Fibroblast of lung (primary cell): ENCODE measurements at places on chromosomes 11 and 22. TPM values are rescaled to one million over a fixed set of nuclear protein-coding genes. Genes with fewer than 3 reads are reported as not detected.

The P2RY2 gene
- total RNA-seq: under 0.01 and 0.17 TPM in 2 replicates

The CTR9 gene
- 33.9 and 41.5 TPM in 2 replicates for total RNA-seq

The PGA5 gene
- total RNA-seq: 3.3 TPM in 1 of 2 replicates, not detected in the other

The APBB1 gene
- total RNA-seq: 56.2 and 73.7 TPM in 2 replicates

The UCP2 gene
- 0.77 and 4.8 TPM in 2 replicates for total RNA-seq

The MS4A14 gene
- total RNA-seq: not detected in 2 replicates

The DRICH1 gene
- total RNA-seq: 0.26 TPM in 1 of 2 replicates, not detected in the other

The APOA1 gene
- total RNA-seq: 0.26 TPM in 1 of 2 replicates, not detected in the other

The RAC2 gene
- 1.5 and 2.1 TPM in 2 replicates for total RNA-seq

- DNase-seq: no peak
Observed at GRCh38 chr22:18062421-18062820, 15.4 kb upstream of the PEX26 start.

DNA sequence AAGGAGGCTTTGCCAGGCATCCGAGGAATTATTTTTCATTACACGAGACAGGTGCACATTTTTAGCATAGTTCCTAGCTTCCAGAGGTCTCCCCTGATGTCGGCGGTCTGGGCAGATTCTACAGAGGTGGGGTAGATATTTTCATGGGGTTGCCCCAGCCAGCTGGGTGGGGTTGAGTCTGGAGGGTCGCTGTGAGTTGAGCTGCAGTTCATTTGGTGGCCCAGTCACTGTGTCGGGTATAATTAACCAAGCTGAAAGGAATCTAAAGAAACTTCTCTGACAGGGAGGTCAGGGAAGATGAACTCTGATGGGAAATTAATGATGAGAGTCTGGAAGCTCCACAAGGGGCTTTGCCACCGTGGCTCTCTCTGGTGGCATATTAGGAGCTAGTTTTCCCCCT lies 233.7 kb upstream of the NAV2 start:
- DNase-seq: no peak

- DNase-seq: no peak
Observed at GRCh38 chr11:76839311-76839710, 21.4 kb upstream of the ACER3 start.

DNA sequence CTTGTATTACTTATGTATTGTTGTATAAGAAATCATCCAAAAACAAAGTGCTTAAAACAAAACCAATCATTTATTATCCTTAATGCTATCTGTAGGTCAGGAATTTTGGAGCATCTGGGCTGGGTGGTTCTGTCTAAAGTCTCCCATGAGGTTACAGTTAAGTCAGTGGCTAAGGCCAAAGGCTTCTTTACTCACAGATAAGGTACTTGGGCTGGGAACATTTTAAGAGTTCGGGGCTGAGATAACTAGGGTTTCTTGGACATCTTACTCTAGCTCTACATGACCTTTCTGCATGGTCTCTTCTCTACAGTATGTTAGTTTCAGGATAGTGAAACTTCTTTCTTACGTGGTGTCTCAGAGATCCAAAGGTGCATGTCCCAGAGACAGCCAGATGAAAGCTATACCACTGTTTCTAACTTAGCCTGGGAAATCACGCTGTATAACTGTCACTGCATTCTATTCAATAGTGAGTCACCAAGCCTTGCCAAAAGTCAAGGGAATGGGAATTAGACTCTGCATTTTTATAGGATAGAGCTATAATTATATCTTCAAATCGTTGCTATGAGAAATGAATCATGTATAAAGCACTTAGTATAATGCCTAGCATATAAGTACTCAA lies 29.6 kb downstream of the SOX6 start:
- no peak for DNase-seq

GRCh38 chr11:94525546-94526324 lies 13.5 kb downstream of the C11orf97 start:
- peak; percentile 62 for DNase-seq

- no peak for DNase-seq
Observed at GRCh38 chr22:42282252-42282942, 11.9 kb upstream of the TCF20 start.

DNA sequence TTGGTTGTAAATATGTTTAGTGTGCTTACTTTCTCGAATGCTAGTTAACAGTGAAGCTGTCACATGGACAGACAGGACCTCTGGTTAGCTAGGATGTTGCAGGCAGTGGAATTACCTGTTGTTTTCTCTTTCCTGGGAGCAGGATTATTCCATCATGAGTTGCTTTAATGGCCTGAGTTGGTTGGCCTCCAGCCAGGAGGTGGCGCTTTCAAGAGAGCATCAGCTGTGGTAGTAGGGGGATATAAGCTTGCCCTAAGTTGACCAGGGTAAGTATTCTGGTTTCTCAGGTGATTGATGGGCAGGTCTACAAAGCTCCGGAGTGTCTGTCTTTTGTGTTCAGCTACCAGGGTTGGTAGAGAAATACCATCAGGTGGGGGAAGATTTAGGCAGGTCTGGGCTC lies 43.5 kb downstream of the NELL1 start:
- DNase-seq: no peak

- DNase-seq: no peak
Observed at GRCh38 chr11:35106595-35106994, 32.4 kb upstream of the CD44 start.

DNA sequence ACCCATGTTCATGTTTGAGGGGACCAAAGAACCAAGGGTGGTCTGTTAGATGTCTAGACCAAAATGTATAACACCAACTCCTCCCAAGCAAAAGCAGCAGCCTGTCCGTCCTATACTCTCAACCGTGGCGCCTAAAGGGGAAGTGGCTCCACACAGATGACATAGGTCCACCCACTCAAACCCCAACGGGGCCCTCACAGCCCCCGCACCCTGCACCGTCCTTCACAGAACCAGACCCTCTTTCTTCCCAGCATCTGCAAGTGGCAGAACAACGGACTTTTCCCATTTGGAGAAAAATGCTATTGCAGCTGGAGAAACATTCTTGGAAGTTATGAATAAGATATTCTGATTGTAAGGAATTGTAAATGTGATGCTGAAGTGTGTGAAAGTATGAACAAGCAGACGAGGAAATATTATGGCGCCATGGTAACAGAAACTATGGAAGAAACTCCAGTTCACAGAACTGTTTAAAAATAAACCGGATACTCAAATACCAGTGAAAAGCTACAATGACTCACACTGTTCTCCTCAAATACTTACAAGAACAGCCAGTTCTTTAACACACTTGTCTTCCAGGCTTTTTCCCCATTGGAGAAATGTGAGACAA lies 76.5 kb upstream of the ARFGAP3 start:
- peak; percentile 97 for DNase-seq

GRCh38 chr11:827146-827896 lies 398 bp upstream of the CRACR2B start:
- DNase-seq: no peak

GRCh38 chr22:48112687-48113521 lies 1350.5 kb downstream of the TBC1D22A start:
- no peak for DNase-seq

GRCh38 chr22:30244066-30244465 lies 2.5 kb downstream of the LIF start:
- no peak for DNase-seq

GRCh38 chr11:47388697-47389576 lies 10.6 kb upstream of the SPI1 start:
- DNase-seq: no peak

DNA sequence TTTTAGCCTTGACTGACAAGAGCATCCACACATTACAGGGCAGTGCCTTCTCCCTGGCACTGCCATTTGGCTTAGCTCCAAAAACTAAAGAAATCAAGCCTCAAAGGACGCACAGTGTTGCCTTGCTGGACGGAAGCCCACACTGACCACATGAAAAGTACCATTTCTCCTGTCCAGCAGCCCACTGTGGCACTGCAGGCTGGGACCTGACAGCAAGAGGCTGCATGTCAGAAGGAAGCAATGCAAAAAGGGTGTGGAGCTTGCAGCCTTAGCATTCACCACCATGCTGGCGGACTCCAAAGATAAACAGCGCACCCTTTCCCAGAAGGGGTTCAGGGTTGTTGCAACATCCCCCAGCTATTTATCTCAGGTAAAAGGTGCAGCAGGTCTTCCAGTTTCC lies 109.3 kb upstream of the BMAL1 start:
- no peak for DNase-seq

DNA sequence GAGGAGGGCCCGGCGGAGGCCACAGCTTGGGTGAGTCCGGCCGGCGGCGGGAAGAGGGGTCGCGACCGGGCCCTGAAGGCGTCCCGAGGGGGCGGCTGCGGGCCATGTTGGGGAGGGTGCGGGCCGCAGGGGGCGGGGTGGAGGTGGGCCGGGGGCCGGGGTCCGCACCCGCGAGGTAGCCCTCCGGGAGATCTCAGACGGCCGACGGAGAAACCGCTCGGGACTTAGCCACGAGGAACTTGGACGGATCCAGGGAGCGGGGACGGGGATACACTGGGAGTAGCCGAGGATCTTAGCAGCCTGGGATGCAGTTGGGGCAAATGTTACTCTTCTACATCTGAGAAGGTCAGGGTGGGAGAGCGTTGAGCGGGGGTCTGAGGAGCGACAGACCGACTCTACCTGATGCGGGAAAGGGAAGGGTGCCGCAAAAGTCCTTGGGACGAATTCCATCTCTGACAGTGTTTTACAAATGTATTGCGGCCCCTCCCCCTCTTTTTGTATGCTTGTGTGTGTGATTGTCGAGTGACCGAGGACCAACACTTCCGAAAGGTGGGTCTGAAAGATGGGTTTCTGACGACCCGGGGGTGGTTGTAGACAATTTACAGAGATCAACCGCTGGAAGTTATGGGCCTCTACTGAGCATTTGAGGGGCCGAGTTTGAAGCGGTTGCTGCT lies 658 bp downstream of the STIP1 start:
- peak; percentile 11 for DNase-seq

DNA sequence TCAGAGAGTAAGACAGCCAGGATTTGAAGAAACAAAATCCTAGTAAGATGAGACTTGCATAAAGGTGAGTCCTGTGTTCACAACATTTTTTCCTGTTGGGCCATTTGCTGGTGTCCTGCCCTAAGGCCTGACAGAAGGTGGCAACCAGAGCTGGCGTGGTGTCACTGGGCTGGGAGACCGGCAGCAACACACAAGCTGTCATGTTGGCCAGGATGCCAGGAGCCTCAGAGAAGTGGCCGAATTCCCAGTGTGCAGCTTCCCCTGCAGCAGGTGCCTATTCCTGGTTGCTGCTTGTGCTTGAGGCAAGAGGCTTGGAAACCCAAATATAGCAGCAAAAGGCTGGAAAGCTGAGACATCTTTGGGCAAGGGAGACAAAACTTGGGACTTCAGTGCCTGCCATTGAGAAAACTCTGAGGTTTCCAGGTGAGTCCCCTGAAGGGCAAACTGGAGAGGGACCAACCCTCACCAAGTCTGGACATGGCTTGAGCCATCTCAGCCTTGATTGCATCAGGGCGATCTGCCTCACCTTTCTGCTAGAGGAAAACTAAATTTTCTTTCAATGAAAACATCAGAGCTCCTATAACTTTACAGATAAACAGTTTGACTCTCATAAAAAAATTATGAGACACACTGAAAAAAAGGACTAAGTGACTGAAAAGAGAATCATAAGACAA lies 25.9 kb downstream of the ALG12 start:
- no peak for DNase-seq

DNA sequence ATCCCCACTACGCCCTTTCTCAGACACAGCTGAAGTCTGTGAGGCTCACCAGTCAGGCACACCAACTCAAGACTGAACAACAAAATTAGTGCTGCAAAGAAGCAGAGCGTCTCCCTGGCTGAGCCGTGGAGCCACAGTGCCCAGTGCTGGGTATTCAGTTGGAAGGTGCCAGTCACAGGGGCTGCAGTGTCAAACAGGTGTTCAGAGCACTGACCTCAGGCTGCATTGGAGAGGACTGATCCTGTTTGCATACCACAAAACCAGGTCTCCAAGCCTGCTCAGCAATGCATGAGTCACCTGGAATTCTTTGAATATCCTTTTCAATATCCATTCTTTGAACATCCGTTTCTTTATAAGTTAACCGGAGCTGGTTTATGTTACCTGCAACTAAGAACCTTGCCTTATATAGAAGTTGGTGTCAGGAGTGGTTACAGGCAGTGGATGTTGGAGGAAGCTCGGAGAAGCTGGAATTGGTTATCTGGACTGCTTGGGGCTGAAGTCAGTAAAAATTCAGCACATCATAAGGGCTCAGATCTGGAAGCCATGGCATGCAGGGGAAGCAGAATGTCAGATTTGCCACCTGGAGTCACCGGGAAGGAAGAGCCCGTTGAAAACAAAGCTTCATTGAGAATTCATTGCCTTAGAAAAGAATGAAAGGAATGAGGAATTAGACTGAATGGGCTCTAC lies 30.3 kb downstream of the PDGFB start:
- no peak for DNase-seq

- DNase-seq: peak; percentile 87
Observed at GRCh38 chr11:6249770-6250555, 9.7 kb upstream of the CCKBR start.

GRCh38 chr22:39312410-39312809 lies 7.0 kb downstream of the RPL3 start:
- DNase-seq: no peak

DNA sequence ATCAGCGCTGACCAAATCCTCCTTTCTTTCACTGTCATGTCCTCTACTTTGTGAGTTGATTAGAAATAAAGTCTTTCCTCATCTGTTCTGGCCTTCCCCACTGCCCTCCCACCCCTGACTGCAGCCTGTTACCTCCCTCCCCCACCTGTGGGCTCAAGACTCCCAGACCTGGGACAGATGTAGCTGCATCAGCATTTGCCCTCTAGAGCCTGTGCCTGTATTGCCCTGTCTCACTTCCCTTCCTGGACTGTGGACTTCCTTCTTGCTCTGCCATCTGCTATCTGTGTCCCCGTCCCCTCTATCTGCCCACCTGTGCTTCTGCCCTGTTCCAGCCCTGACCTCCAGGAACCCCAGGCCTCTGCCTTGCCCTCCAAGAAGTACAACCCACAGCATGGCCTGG lies 122.5 kb downstream of the GALNT18 start:
- no peak for DNase-seq

DNA sequence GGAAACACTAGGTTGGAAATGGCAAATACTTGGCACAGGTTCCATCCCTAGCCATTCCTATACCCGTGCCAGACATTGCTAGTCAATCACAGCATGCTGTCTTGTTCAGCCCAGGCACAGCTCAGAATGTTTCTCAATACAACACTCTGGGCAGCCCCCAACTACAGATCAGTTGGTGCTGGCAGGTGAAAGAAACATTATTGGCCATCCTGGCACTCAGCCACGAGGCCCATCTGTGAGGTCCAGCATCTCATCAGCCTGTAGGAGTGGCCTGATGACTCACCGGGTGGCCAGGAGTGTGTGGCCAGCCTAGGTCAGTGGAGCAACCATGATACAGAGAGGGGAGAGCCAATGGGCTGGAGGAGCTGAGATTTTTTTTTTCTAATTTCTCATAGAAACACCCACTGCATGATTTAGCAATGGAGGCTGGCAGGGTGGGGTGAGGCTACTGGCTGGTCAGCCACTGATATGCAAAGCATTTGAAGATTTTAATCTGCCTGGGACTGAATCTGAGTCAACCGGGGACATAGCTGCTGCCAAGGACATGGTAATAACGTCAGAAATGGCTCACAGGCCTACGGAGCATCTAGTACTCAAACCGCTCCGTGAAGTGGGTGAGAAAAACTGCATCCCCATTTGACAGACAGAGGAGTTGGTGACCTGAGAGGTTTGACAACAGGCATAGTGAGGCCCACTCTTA lies 5.4 kb downstream of the MYO18B start:
- peak; percentile 97 for DNase-seq

- DNase-seq: peak; percentile 65
Observed at GRCh38 chr22:32700191-32700882, 101.2 kb upstream of the TIMP3 start.
